Osteoblast (primary cell): ENCODE measurements at places on chromosomes 3 and 15.

GRCh38 chr3:4351164-4351855 lies 48.1 kb downstream of the SETMAR start:
- DNase-seq = peak; percentile 59

DNA sequence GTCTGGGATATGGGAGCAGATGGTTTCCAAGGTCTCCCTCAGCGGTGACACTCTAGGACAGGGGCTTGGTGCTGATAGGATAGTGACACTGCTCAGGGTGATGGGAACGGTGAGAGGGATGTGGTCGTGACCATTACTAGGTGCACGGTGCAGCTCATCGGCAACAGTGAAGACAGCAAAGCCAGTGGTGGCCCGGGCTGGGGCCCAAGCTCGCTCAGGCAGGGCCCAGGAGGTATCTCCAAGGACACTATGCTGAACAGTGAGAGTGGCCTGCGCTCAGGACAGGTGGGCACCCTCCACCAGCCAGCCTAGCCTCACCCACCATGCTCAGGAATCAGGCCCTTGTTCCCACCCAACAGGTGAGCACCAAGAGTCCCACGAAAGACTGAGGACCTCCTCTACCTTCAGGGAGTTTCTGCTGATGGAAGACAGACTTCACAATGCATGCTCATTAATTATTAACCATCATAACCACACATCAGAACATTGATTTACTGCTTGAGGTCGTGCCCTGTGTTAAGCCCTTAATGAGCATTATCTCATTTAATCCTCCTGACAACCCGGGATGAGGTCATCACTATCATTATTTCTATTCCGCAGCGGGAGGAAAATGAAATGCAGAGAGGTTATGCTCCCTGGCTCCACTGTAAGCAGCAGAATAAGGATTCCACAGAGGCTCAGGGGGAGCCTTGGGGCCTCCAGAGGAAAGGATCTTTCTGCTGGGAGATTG lies 269.4 kb downstream of the UACA start:
- DNase-seq = no peak

GRCh38 chr15:83658430-83659416 lies 4.8 kb downstream of the ADAMTSL3 start:
- peak; percentile 62 for DNase-seq

DNA sequence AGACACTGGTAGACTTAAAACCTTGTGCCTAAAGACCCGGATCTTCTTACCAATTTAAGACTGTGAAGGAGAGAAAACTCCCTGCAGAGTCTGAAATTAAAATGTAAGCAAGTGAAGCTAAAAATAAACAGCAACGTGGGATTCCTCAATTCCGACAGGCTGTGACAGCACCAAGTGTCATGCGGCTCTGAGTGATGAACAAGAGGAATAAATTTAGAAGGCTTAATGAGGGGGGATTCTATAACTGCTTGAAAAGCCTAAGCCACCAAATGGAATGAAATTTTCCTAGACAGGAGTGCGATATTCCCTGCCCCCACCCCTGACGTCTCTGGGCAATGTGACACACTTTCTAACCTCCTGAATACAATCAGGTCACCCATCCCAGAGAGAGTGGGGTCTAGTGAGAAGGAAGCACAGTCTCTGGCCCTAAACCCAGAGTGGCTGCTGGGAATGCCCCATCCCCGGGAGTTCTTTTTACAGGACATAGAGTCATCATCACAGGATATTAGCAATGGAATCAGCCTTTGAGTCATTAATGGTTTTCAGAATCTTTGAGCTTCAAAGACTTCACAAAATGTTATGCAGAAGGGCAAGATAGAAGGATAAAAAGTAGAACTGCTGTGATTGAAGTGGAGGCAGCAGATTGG lies 114.3 kb downstream of the EDEM1 start:
- no peak for DNase-seq

DNA sequence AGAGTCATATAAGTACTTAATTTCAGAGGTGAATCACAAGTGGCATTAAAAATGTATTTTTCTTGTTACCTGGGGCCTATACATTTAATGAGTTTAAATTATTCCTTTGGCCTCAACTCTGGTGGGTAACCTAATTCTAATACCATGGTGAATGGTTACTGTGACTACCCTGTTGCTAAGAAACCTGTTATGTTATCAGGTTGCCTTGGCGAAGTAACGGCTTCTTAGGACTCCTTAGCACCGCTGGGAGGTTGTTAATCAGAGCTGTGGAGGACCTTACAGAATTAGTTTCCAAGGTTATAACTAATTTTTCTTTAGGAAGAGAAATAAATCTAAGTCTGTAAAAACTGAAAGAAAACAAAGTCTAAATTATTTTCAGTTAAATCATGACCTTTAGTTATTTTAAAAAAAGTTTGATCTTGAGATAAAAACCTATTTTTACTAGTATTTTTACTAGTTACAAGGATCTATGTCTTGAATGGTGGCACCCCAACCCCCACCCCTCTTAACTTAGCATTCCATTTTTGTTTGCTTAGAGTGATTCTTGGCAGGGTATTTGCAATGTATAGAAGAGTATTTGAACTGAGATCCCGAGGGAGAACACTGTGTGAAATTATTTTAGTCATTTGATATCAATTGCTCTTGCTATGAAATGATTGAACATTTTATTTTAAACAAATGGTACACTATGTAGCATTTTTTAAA lies 155.5 kb downstream of the FNDC3B start:
- no peak for DNase-seq

DNA sequence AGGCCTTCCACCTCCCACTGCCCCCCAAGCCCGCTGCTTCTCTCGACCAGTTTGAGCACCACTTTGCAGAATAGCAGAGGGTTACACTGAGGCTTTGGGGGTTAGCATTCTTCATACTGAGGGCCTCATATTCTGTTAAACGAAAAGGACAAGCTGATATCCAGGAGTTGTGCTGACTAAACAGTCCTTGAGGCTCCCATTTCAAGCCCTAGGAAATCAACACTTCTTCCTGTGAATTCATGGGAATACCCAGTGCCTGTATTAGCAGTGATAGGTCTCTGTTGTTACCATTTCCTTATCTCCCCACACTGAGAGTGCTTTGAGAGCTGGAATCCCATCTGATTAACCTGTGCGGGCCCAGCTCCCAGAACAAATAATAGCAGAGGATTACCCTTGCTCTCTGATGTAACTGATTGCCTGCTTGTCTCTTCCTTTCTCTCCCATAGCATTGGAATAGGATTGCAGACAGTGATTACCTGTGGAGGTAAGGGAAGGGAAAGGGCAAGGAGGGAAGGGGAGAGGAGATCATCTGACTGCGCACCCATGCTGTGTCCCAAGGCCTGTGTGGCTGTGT lies 930 bp downstream of the FBXW12 start:
- DNase-seq = peak; percentile 25

DNA sequence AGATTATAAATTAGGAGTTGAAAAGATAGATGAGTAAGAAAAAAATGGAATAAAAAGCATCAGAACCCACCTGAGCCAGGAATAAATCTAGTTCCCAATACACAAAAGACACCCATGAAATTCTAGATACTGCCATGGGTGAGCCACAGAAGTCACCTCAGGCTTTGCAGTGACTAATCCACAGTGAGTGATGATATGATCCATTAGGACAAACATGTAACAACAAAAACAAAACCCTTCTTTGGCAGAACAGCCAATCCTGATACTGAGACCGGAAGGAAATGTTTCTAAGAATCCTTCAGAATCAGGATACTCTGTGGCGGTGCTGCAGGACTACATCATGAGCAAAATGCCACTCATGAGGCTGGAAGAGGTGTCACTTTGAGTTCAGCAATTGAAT lies 15.0 kb upstream of the MINDY4B start:
- no peak for DNase-seq

DNA sequence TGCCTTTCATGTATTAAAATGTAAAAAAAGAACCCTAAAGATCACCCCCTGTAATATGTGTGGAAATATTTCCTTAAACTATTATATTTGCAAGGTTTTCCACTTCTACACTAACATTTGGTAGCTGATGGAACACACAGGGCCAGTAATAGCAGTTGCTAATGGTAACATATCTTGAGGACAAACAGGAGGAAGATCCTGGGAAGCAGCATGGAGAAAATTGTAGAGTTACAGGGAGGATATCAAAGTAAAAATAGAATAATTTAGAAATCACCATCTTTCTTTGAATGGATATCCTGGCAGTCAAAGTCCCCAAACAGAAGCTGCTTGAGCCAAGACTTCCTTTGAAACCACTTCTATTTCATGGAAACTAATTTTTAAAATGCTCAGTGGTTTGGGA lies 29.5 kb upstream of the OSTN start:
- no peak for DNase-seq

DNA sequence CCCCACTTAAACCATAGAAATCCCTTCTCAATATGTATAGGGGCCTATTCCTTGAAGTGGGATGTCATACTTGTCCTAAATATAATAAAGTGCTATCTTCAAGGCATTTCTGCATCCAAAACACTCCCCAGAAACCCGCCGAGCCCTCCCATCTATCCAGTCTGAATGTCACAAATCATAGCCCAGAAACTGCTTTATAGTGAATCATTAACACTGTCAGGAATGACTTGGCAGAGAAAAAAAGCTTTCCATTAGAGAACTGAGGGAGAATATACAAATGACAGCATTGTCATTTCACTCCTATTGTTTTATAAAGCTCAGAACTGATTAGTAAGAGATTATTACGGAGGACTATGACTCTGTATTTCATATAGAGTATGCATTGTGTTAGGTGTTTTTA lies 48.4 kb upstream of the MEIS2 start:
- DNase-seq = no peak

DNA sequence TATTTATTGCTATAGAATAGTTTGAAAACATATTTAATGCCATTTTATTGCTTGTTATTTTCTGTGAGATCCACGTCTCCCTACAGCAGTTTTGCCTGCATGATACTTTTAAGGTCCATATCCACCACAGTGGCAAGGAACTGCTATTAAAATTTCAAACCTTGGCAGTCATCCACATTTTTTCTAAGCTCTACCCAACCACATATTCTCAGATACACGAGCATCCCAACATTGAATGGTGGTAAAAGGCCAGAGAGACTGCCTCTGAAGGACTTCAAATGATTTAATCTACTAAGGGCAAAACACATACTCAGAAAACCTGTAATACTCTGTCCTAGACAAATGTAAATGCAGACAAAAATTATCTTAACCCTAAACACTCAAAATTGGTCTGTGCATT lies 173.1 kb downstream of the ERC2 start:
- no peak for DNase-seq

DNA sequence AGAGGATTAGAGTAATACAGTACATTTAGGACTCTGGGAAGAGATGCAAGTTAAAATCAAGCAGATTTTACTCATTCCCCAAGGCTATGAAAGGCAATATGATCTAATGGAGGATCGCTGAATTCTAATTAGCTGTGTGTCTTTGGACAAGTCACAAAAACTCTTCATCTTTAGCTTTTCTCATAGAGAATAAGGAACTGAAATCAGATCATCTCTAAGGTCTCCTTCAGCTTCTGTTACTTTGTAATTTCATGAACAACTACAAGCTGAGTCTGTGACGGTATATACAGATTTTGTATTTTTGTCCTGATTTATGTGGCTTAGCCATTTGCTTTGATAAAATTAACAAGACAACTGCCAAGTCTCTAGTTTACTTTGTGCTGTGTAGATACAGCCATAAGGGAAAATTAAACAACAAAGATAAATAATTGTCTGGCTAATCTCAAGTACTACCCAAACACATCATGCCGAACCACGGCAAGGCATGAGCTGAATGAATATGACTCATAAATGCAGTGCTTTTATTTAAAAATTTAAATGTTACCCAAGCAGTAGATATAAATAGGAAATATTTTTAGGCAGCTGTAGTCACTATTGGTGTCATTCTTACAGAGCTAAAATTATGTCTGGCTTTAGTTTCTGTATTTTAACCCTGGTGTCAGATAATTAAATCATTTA lies 81.5 kb downstream of the GAP43 start:
- no peak for DNase-seq

- DNase-seq = no peak
Observed at GRCh38 chr3:140081887-140082286, 146.9 kb downstream of the CLSTN2 start.

DNA sequence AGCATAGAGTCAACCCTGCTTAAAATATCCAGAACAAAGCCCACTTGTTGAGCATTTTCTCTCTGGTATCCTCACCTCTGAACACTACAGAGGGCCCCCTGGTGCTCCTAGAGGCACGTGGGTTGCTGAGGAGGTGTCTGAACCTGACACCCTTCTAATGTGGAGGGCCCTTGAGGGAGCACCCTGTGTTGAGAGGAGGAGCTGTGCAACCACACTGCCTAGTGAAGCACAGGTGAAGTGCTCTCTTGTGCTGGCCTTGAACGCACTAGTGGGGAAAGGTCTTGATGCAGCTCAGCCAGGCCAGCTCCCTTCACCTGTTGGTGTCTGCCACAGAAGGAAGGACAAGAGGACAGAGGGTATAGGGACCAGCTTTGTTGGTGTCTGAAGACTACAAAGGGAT lies 51.9 kb downstream of the CCK start:
- no peak for DNase-seq

- DNase-seq = no peak
Observed at GRCh38 chr3:179775416-179776122, 122.7 kb downstream of the USP13 start.

DNA sequence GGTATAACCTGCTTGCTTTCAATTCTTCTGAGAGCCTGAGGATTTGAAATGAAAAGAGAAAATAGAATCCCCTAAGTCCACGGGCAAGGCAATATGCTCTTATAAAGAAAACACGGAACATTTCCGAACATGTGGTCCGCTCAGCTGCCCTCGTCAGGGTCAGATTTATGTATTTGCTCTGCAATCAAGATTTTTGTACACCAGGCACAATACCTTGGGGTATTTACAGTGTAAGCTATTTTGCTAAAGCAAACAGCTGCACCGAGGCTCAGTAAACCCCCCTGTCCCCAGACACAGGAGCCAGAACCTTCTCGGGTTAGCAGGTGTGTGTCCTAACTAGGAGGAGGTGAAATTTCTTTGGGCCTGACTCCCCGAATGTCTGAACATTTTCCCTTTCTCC lies 155.8 kb upstream of the LRIG1 start:
- no peak for DNase-seq

GRCh38 chr3:47145272-47145671 lies 18.6 kb downstream of the SETD2 start:
- DNase-seq = no peak

GRCh38 chr3:117150628-117151027 lies 441.0 kb downstream of the TUSC7 start:
- no peak for DNase-seq

GRCh38 chr3:110711851-110712516 lies 359.6 kb upstream of the NECTIN3 start:
- DNase-seq = no peak

DNA sequence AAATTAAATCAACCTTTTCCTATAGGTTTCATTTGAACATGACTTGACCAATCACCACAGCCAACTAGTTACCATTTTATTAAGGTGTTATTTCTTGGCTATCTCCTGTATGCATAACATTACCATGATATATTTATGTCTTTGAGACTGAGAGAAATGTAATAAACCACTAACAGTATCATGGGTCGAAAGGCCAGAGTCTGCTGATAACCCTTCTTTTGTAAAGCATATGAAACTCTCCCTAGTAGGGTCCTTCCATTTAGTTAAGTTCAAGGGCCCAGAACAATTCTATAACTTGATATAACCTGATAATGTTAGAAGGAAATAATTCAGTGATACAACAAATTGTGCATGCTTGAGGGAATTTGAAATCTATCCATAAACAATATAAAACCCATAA lies 14.3 kb upstream of the DPH6 start:
- DNase-seq = no peak

- no peak for DNase-seq
Observed at GRCh38 chr15:74006774-74007639, 12.5 kb downstream of the PML start.
